B cell (primary cell): ENCODE measurements at places on chromosomes 12 and 14.

DNA sequence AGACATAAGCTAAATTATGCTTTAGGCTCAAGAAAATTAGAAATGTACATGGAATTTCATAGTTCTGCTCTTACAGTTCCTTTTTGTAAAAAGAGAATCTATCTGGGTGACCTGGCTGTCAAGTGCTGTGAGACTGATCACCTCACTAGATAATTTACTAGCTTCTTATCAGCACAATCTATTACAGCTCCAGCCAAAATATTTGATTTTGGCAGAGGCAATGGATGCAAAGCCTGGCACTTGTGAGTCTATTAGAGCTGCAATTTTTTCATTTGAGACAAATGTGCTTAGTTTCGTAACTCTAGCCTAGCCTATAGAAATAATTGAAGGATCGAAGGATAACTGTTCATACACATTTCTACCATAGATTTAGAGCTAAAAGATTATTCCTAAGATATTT, 927.5 kb downstream of the SLC6A15 start:
- DNase-seq, result no peak

- DNase-seq, result no peak
Observed at GRCh38 chr12:77102123-77102522, 36.8 kb upstream of the E2F7 start.

- DNase-seq, result no peak
Observed at GRCh38 chr12:98939350-98939749, 294.3 kb downstream of the APAF1 start.

DNA sequence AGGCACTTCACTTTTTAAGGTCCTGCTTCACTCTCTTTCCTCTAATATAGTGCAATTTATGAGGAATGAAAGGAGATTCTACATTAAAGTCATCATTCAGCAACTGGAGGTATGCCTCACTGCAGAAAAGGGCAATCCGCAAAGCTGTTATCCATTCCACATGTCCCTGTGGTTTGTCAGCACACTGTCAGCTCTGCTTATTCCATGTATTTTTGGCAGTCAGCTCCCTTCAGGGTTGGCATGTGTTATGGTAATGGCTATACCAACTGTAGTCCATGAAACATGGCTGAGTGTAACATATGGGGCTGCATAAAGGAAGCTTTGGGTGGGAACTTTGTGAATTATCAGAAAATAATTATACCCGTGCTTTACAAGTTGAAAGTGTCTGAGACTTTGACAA, 154.1 kb downstream of the GALC start:
- no peak for DNase-seq

GRCh38 chr12:66862356-66862985, 183.6 kb upstream of the GRIP1 start:
- no peak for DNase-seq

DNA sequence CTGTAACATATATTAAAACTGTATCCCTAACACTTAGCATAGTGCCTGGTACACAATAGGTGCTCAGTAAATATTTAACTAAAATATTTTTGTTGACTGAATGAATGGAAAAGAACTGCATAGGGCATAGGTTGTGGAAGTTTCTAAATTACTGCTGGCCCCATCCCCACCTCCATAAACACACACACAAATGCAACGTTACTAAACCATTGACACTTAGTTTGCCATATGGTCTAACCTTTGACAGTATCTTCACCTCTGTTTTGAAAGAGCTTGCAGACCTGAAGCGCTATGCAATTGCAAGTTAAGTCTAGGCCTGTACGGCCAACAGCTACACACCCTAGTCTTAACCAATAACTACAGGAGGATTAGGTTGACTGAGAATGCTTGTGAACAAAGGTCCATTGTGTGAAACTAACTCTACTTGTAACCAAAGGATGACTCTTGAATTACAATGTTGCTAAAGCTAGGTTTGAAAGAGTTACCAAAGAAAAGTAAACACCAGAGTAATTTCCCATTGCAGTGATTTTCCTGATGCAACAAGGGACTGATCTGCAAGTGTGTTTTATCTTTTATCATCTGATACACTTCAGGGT, 924 bp upstream of the MANSC1 start:
- no peak for DNase-seq

DNA sequence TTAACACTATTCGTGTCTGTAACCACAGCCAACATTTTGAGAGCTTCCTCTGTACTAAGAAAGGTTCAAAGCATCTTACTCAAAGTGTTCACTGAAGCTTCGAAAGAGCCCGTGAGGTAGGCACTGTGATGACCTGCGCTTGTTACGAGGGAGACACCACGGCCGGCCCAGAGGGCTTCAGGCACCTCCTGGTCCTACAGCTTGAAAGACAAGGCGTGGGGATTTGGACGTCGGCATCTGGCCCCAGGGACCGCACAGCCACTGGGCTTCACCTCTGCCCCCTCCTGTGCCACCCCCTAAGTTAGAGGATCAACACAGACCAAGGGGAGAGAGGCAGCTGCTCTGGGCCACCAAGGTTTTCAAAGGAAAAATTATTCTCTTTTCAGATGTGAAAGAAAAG, 75.6 kb downstream of the RIMBP2 start:
- DNase-seq, result no peak

- no peak for DNase-seq
Observed at GRCh38 chr14:102282751-102283465, 22.1 kb downstream of the MOK start.

GRCh38 chr14:50928002-50928635, 16.2 kb downstream of the PYGL start:
- no peak for DNase-seq

DNA sequence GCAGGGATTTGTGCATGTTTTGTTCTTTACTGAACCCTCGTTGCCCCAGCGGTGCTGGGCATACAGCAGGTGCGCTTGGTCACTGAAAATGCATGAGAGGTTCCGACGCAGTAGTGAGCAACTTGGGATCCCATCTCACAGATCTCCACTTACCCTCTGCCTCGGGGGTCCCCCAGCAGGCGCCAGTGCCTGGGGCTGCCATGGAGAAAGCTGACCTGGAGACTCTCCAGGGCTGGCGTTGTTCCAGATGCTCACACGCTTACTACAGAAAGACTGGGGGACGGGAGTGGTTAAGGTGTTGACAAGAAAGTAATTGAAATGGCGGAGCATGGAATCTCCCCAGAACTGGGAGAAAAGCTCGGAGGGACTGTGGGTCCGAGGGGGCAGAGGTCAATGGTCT, 14.2 kb downstream of the GLT1D1 start:
- no peak for DNase-seq

GRCh38 chr12:22014041-22014782, 31.8 kb upstream of the CMAS start:
- no peak for DNase-seq

DNA sequence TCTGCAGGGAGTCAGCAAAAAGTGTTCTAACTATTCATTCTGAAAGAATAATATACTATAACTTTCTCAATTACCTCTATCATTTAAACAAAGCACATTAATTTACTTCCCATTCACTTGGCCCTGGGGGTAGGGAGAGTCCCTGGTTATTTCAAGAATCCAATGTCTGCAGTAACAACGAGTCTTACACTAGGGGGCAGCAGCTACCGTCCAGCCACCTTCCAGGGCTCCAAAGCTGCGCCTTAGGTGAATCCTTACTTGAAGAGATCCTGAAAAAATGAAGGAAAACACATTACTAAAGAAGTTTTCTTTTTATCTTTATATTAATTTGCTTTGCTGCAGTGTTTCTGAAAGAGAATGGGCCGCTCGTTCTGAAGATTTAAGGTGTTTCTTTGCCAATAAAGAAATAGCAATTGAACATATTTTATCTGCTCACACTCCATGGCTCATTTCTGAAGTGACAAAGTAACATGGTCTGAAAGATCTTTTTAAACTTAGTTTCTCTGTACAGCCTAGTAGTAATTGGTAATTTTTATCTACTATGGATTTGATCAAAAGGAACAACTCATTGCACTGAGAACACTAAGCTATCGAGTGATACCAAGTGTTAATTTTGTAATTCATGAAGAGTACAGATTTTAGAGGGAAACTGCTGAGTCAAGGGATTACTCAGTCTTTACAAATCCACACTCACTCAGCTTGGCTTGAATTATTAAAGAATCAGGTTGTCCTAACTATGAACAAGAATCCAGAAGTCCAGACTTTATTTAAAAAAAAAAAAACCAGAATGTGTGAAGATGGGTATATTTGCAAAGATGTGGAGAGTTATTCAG, 27.6 kb downstream of the BHLHE41 start:
- peak; percentile 81 for DNase-seq

DNA sequence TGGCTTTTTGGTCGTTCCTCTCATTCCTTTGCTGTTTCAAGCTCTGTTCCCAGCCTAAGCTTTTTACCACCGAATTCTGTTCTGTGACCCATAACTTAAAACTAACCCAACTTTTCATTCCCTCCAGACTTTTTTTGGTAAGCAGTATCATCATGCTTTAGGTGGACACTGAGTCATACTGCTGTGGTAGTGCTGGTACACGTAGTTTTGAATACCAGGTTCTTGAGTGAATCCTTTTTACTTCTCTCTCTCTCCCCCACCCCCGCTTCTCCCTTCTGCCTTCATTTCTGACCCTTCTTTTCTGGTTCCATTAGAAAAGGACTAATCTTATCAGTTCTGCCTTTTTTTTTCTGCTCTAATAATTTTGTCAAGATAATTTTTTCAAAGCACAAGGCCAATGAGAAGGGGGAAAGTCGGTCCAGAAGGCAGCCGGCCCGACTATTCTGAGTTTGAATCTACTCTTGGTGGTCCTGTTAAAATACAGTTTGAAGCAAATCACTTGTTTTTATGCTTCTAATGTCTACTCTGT, 2.3 kb upstream of the MDM2 start:
- no peak for DNase-seq

DNA sequence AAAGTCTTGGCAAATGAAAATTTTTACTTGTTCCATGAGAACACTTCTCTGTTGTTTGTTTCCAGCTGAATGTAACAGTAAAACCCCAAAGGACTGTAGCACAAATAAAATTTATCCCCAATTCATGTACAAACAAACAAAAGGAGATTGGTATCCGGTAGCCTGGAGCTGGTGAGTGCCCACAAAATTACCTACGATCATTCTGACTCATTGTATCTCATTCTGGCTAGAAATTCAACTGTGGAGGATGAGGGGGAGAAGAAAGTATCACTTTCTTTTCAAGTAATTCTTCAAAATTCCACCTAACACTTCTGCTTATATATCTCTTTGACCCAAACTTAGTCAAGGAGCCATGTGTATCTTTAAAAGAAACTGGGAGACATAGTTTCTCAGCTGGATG, 268.5 kb downstream of the ALG10B start:
- DNase-seq, result no peak

- DNase-seq, result no peak
Observed at GRCh38 chr12:122981036-122981471, 573 bp downstream of the ARL6IP4 start.

GRCh38 chr12:105858981-105859710, 279.6 kb downstream of the NUAK1 start:
- DNase-seq, result no peak

GRCh38 chr14:102278631-102278935, 26.4 kb downstream of the MOK start:
- no peak for DNase-seq

DNA sequence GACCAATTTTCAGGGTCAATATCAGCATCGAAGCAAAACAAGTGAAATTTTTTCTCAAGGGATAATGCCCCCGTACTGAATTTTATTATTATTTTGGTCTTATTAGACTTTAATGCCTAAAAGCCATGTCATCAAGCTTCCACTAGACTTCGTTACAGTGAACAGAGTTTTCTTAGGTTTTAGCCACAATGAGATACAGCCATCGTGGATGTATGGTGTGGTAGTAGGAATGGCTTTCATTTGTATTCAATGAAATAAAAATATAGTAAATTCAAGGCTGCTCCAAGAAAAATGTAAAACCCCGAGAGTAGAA, 11.7 kb downstream of the TAOK3 start:
- no peak for DNase-seq

- DNase-seq, result no peak
Observed at GRCh38 chr12:61701471-61701870, 558.7 kb upstream of the USP15 start.

DNA sequence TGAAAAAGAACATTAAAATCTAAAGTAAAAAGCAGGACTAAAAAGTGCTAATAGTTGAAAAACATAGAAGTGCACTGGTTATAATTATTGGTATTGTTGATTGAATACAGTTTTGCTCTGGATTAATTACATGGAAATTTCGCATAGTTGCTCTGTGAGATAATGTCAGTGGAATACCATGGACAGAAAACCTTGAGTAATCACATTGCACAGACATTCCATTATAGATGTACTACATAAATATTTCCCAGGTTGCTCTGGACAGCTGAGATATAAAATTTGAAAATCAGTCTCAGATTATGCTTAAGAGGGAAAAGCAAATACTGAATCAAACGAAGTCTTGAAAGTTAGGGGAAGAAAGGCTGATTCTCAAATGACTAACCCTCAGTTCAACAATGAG, 439.3 kb upstream of the FLRT2 start:
- no peak for DNase-seq

DNA sequence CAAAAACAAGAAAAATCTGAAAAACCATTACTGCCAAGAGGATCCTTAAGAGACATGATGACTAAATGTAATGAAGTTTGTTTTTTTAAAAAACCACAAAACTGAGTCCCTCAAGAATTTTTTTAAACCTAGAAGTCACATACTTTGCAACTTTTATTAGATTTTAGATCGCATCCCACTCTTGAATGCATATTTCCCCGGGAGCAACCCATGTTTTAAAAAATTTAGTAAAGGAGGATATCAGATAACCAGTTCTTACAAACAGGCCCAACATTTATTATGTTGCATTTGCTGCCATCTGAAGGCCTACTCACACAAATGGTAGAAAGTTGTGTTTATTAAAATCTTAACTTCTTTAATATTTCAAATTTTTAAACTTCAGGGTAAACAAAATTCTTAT, 44.3 kb upstream of the CCT2 start:
- no peak for DNase-seq

DNA sequence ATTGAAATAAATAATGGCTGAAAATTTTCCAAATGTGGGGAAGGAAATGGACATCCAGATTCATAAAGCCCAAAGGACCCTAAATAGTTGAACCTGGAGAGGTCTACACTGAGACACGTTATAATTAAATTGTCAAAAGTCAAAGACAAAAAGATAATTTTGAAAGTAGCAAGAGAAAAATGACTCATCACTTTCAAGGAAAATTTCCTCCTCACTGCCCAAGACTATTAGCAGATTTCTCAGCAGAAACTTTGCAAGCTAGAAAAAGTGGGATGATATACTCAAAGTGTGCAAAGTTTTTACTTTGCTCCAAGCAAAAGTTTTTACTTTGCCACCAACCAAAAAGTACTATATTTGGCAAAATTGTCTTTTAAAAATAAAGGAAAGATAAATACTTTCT, 15.9 kb upstream of the KRT83 start:
- DNase-seq, result no peak
